HT-29 (cell line): ENCODE measurements at places on chromosomes 2 and 18. TPM values are rescaled to one million over a fixed set of nuclear protein-coding genes. Genes with fewer than 3 reads are reported as not detected.

Gene MC5R
- total RNA-seq = 0.47 TPM in 1 of 2 replicates, not detected in the other

Gene MARCO
- total RNA-seq = not detected in 2 replicates

Gene EMILIN1
- 0.65 and 1.1 TPM in 2 replicates for total RNA-seq

Gene ABCG8
- total RNA-seq = not detected in 2 replicates

Gene HOXD11
- total RNA-seq = not detected in 2 replicates

Gene C2orf80
- total RNA-seq = not detected in 2 replicates

Gene SMAD4
- total RNA-seq = 6.7 and 7.2 TPM in 2 replicates

- no peak for DNase-seq
Measured at GRCh38 chr2:43314299-43314927, 88.0 kb upstream of the ZFP36L2 start.

DNA sequence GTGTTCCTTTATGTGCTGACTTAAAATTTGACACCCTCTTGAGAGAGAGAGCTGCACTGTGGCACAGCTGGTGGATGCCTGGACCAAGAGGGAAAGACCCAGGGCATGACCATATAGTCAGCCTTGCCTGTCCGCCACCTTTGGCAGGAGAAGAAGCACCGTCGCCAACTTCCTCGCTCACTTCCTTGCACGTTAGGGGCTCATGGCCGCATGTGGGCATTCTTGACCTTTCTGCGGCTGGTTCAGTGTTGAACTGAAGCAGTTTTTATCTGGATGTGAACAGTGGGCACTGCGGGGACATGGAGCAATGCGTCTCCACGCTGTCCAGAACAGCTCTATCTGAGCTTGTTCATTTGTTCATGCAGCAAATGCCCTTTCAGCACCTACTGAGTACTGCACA lies 66.9 kb downstream of the TRAPPC12 start:
- no peak for DNase-seq

- DNase-seq = peak; percentile 49
Measured at GRCh38 chr2:20449501-20450200, 2.8 kb downstream of the RHOB start.

DNA sequence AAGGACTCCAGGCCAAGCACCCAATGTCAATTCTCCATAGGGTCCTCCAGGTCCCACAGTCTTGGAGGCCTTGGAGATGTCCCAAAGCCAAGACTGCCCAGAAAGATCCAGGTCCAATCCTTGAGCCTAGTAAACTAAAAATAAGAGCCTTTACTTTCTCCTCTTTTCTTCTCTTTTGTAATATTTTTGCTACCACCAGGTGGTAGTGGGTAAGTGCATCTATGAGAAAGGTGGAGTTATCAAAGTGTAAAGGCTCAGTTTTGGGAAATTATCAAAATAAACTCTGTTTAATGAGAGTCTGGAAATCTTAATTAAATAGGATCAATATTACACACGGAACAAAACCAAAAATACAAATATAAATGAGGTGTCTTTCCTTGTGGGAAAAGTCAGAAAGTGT lies 276.4 kb downstream of the ALK start:
- peak; percentile 1 for DNase-seq

- no peak for DNase-seq
Measured at GRCh38 chr18:76130845-76131244, 364.2 kb downstream of the ZNF516 start.

GRCh38 chr2:238122287-238123217 lies 15.9 kb upstream of the KLHL30 start:
- no peak for DNase-seq
